ENCODE measurements at places on chromosomes 1 and 21. TPM values are rescaled to one million over a fixed set of nuclear protein-coding genes. Genes with fewer than 3 reads are reported as not detected.

DNA sequence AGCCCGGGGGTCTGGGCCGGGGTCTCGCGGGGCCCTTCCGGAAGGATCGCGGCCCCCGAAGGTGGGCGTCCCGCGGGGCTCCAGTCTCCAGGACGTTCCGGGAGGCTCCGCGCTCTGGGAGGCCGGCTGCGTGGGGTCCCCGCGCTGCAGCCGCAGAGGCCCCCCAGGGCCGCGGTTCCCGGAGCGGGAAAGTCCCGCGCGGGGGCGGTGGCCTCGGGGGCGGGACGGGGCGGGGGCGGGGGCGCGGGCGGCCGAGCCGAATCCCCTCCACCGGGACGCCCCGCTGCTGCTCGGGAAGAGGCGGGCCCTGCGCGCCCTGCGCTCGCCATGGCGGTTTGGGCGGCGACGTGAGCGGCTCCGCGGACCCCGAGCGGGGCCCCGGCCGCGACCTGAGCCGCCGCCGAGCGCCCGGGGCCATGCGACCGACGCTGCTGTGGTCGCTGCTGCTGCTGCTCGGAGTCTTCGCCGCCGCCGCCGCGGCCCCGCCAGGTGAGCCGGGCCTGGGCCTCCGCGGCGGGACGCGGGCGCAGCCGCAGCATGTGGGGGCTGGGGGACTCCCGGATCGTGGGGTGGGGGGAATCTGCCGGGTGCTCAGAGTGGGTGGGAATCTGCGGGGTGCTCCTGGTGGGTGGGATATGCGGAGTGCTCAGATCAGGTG is at the start of gene IFNGR2:
Gene IFNGR2, plus strand, starts transcription at position 286 of the 658 bp plus-strand sequence. Its CDS starts 131 bp downstream, at position 417.
- DNase-seq = no peak

GRCh38 chr1:30697571-30698376 is 25.6 kb downstream of the MATN1 start:
- no peak for DNase-seq

- DNase-seq = no peak
Measured at GRCh38 chr1:226627924-226628611, 79.5 kb downstream of the STUM start.

DNA sequence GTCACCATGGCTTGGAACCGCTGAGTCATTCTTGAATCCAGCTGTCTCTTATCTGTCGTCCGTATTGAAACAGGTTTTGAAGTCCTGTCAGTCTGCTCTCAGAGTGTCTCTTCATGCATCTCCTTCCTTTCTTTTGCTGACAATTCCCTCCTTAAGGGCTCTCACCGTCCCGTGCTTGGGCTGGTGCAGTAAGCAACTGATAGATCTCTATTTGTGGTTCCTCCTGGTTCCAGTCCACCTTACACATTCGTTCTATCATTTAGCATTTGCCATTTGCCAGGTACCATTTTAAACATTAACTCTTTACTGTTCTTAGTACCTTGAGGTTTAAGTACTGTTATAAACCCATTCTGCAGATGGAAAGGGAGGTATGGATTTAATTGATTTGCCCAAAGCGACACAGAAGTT is 88.9 kb downstream of the DYRK1A start:
- DNase-seq = no peak

Gene IGFN1
- not detected for total RNA-seq

Gene NKAIN1
- 25.6 TPM for total RNA-seq

Gene OR2T34
- total RNA-seq = not detected

GRCh38 chr1:159817276-159818041 is 9.2 kb upstream of the SLAMF8 start:
- no peak for DNase-seq

Gene TGFB2
- not detected for total RNA-seq

DNA sequence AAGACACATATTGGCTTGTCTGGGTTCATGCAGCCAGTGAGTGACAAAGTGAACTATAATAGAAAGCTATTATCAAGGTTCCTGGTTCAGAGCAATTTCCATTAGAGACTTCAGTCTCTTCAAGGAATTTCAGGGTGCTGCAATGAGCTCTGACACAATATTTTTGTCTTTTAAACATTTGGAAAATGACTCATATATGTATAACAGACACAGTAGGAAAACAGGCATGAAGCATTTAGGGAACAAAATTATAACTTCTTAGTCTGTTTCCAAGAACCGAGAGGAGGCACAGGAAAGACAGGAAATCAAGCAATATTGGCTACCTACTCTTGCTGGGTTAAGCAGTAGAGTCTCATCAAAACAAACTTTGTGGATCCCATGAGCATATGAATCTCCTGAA is 170.4 kb downstream of the PTPRC start:
- no peak for DNase-seq

DNA sequence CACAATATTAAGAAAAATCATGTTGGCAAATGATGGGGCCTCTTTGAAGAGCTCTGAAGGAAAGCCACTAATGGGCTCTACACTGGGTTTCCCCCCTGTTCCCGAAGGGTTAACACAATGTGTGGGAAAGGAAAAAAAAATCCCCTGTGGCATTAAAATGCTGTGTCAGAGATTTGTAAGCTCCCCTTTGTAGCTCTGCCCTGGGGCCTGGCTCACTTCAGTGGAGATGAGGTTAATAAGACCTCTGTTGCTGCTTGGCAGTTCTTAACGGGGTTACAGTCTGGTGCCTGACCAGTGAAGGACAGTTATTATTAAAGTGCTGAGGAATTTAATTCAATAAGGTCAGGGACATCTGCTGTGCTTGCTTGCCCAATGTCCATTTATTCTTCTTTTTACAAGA is 129.7 kb upstream of the UBE2U start:
- no peak for DNase-seq

- no peak for DNase-seq
Measured at GRCh38 chr1:41243079-41243385, 926 bp upstream of the SCMH1 start.

Gene PGLYRP4
- total RNA-seq = not detected

- DNase-seq = peak; percentile 41
Measured at GRCh38 chr1:50976111-50976889, 6.3 kb downstream of the CDKN2C start.

DNA sequence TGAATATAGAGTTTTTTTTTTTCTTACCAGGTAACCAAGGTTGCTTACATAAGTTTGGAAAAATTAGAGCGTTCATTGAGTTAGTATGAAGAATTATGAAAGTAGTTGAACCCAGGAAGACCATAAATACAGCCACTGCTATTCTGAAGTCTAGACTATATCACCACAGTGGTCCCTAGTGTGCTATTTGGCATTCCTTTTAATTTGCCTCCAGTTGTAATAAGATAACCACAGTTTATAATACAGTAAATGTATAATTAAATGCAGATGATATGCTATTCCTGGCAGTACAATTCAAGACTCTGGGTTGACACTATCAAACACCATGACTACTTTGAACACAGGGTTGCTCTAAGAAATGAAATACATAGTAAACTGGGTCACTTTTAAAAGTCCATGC is 270.5 kb downstream of the BRINP2 start:
- DNase-seq = no peak

Gene PRELP
- 0.07 TPM for total RNA-seq

- DNase-seq = no peak
Measured at GRCh38 chr1:186761358-186761757, 67.4 kb upstream of the PLA2G4A start.

DNA sequence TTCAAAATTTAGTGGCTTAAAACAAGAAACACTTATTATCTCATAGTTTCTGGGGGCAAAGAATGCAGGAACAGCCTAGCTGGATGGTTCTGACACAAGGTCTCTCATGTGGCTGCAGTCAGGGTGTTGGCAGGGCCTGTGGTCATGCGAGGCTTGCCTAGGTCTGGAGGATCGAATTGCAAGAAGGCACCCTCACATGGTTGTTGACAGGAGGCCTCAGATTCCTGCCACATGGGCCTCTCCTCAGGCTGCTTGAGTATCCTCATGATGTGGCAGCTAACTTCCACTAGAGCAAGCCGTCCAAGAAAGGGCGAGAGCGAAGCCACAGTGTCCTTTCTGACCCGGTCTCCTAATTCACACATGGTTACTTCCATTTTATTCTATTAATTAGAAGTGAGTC is 6.2 kb upstream of the NRIP1 start:
- peak; percentile 48 for DNase-seq

GRCh38 chr1:210445931-210446330 is 117.2 kb downstream of the HHAT start:
- no peak for DNase-seq

Gene HES3
- total RNA-seq = 89.9 TPM

Gene RHOU
- total RNA-seq = 4.2 TPM

Data from H9 (cell line).